Fibroblast of skin of right biceps (primary cell): ENCODE measurements at places on chromosomes 3 and 15.

GRCh38 chr15:38863381-38863780, 298.8 kb upstream of the RASGRP1 start:
- no peak for DNase-seq

GRCh38 chr3:88434001-88434400, 284.2 kb downstream of the C3orf38 start:
- no peak for DNase-seq

- DNase-seq = no peak
These were observed 71.3 kb upstream of the VEPH1 start for GRCh38 chr3:157574531-157574930.

GRCh38 chr15:92048739-92049138, 195.2 kb downstream of the SLCO3A1 start:
- DNase-seq = no peak

- peak; percentile 57 for DNase-seq
These were observed 64.5 kb downstream of the KLHL25 start for GRCh38 chr15:85730001-85730820.

- DNase-seq = peak; percentile 5
These were observed 718.6 kb upstream of the NECTIN3 start for GRCh38 chr3:110352841-110353604.

DNA sequence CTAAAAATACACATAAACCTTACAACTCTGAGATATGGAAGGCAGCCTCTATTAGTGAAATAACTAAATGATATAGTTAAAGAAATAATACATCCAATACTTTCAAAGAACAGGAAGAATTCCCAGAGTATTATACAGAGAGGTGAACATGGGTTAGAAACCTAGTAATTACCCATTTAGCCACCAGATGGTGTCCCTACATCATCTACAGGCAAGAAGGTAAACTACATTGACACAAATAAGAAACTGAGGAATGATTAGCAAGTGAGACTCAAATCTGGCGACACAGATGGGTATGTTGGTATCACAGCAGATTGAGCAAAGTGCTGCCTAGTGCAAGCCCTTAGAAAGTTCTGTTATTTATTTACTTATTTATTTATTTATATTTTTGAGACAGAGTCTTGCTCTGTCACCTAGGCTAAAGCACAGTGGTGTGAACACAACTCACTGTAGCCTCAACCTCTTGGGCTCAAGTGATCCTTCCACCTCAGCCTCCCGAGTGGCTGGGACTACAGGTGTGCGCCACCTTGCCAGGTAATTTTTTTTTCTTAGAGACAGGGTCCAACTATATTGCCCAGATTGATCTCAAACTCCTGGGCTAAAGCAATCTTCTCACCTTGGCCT, 28.2 kb downstream of the NEK4 start:
- DNase-seq = peak; percentile 25

- DNase-seq = peak; percentile 93
These were observed 13.6 kb downstream of the SCN11A start for GRCh38 chr3:39038165-39038564.

DNA sequence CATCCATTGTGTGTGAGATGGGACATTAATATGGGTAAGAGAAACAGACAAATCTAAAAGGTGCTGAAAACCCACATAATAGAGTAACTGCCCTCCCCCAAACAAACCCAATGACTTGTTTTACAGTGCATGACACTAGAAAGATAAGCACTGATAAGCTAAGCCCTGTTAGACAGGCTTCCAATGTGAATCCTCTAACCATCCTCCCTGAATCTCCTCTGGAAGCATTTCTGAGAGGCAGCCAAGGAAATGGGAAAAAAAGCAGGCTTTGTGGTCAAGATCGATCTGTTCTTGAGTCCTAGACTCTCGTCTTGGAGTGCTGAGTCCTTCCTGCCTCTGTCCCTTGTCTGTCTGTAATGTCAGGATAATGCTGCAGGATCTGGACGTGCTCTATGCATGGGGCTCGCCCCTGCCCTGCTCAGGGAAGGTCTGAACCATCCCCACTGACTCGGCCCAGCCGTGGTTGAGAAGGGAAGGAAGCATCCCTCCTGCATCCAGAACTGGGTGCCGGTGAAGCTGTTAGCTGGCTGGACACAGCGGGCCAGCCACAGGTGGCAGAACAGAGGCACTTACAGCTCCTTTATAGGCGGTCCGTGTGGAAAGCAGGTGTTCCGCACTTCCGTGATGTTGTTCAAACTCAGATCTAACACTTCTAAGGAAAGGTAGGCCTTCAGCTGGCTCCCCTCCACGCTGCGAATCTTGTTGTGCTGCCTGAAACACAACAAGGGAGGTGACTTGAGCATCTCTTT, 84.1 kb downstream of the LRIG1 start:
- peak; percentile 54 for DNase-seq

- DNase-seq = peak; percentile 77
These were observed 23.5 kb downstream of the DNAH1 start for GRCh38 chr3:52339612-52340011.

DNA sequence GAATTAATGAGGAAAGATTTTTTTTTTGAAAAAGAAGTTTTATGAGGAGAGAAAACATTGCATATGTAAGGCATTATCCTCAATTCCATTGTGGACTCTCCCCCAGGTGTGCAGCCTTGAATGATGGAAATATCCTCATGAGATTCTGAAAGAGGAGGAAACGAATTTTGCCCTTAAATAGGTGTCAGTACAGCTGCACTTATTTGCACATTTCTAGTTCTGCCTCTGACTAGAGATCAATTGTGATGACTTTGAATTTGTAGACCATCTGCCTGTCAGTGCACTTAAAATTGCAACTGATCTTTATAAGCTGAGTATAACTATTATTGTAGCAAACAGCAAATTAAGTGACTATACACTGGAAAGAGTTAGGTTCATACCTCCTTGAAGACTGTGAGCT, 141.8 kb downstream of the UBE2E2 start:
- DNase-seq = no peak

DNA sequence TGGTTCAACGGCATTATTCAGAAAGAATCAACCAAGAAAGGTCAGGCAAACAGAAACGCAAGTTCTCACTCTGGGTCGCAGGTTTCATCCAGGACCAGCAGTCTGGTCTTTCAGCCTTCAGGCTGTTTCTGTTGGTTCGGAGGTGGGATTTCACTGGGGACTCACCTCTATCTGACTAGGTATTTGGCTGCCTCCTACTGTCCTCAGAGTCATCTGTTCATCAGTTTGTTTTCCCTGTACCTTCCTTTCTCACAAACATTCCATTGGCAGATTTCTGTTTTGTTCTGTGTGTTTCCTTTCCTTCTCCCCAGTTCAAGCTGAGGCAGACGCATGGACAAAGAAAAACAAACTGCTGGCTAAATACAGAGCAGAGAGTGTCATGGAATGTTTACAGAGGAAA, 1046.6 kb upstream of the CFAP20DC start:
- no peak for DNase-seq

GRCh38 chr15:36361351-36361870, 218.0 kb upstream of the CDIN1 start:
- peak; percentile 81 for DNase-seq

DNA sequence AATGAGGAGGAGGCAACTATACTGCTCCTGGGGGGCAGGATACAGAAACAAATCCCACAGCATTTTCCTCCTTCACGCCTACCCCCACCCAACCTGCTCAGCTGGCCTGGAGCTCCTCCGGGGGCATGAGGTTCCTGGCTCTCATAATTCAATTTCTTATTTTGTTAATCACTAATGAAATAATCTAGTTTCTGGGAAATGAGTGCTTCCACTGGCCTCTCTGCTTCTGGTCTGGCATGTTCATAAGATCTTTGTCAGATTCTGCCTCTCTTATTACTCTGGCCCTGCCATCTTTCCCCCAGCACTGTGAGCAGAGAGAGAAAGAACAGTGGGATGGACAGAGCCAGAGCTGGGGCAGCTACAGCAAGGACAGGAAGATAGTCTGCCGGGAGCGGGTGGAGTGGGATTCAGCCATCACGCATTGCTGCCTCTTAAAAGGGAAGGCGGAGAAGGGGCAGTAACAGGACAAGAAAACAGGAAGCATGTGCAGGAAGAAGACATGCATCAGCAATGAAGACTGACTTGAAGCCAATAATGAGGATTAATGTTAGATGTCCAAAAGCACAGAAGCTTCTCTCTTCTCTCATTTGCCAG, 13.6 kb downstream of the RPAP1 start:
- no peak for DNase-seq

DNA sequence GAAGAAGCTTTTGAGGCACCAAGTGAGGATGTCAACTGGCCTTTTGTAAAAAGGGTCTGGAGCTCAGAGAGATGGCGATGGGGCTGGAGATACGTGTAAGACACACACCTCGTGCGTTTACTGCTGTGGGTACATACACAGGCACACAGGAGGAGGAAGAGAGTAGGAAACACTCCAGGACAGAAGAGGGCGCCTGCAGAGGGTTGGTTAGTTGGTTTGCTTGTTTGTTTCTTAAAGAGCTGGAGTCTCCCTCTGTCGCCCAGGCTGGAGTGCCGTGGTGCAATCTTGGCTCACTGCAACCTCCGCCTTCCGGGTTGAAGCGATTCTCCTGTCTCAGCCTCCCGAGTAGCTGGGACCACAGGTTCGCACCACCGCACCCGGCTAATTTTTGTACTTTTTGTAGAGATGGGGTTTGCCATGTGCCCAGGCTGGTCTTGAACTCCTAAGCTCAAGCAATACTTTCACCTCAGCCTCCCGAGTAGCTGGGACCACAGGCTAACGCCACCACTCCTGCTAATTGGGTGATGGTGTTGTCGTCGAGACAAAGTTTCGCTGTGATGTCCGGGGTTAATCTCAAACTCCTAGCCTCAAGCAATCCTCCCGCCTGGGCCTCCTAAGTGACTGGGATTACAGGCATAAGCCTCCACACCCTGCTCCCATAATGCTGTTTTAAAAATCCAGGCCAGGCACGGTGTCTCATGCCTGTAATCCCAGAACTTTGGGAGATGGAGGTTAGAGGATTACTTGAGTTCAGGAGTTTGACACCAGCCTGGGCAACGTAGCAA, 1.3 kb upstream of the PRR20G start:
- no peak for DNase-seq

GRCh38 chr15:97598353-97598798, 362.1 kb upstream of the ARRDC4 start:
- no peak for DNase-seq

- DNase-seq = peak; percentile 32
These were observed 151.5 kb upstream of the BHLHE40 start for GRCh38 chr3:4827767-4828166.

- no peak for DNase-seq
These were observed 170.1 kb downstream of the CNTN4 start for GRCh38 chr3:2268779-2269178.

GRCh38 chr3:106130384-106131198, 261.8 kb upstream of the CBLB start:
- peak; percentile 95 for DNase-seq

GRCh38 chr3:43757666-43758321, 67.1 kb downstream of the ABHD5 start:
- DNase-seq = no peak

GRCh38 chr3:184386047-184386806, 6.4 kb downstream of the CHRD start:
- DNase-seq = no peak

- no peak for DNase-seq
These were observed 435.6 kb upstream of the GRM7 start for GRCh38 chr3:6425289-6425820.

DNA sequence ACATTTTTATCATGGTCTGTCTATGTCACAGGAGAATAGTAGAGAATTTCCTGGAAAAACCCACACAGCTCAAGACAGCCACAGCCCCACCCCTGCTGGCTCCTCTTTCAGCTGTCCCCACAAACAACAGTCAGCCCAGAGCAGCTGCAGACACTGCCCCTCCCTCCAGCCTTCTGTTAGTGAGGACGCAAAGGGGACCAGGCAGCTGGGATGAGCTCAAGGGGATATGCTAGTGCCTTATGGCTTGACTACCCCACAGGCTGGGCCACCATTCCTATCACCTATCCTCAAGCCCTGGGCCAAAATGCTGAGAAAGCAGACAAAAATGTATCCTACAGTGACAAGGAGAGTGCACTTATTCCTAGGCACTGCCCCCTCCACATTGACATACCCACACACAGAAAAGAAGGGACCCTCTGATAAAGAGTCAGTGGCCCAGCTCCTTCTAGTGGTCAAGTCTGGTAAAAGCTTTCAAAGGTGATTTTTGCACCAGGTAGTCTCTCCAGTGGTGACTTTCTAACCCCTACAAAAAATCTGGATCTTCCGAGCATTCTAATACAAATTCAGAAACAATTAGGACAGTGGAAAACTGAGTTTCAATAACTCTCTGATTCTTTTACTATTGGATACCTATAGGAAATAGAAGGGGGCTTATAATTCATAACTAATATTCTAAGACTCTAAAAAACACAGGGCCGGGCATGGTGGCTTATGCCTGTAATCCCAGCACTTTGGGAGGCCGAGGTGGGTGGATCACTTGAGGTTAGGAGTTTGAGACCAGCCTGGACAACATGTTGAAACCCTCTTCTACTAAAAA, 3.0 kb upstream of the MAP1A start:
- DNase-seq = peak; percentile 49

DNA sequence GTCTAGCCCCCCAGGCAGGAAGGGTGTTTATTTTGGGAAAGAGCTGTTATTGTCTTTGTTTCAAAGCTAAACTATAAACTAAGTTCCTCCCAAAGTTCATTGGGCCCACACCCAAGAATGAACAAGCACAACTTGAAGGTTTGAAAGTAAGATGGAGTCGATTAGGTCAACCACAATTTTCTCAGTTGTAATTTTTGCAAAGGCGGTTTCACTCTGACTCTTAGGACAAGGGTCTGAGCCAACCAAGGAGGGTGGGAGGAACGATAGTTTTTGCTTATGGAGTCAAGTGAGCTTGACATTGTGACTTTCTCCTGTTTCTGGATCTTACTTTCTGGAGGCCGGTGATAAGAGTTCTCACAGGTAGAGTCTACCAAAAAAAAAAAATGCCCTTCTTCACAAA, 5.8 kb upstream of the ZNF770 start:
- DNase-seq = no peak

- DNase-seq = peak; percentile 67
These were observed 511.6 kb upstream of the MDFIC2 start for GRCh38 chr3:70824078-70824477.

- DNase-seq = no peak
These were observed 420 bp downstream of the SLC27A2 start for GRCh38 chr15:50182219-50183013.

- DNase-seq = peak; percentile 66
These were observed 4.1 kb downstream of the VGLL3 start for GRCh38 chr3:86986671-86987420.

GRCh38 chr3:155805204-155805801, 775 bp downstream of the C3orf33 start:
- peak; percentile 21 for DNase-seq

DNA sequence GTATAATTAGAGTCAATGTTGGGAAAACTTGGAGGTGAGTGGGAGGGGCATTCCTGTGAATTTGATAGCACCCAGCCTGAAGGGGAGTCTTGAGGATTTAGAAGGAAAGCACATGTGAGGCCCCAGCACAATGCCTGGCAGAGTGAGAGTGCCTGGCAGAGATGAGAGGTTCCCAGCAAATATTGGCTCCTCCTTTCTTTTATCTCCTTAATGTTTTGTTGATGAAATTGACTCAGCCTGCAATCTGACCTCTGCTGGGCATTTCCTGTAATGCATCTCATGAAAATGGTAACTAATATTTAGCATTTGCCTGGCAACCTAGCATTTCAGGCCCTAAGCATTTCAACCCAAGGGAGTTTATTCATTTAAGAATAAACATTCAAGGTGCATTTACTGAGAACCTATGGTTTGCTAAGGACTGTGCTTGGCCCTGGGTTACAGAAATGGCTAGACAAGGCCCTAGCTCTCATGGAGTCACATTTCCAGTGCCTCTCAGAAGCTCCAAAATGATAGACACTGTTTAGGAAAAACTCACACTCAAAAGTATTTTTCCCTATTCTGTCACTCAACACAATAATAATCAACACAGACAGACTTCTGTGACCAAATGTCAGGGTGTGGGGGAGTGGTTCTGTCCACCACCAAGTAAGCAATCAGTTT, 19.0 kb downstream of the PDHB start:
- DNase-seq = peak; percentile 67

- no peak for DNase-seq
These were observed 1084.2 kb downstream of the TUSC7 start for GRCh38 chr3:117793622-117794265.
